Left colon (tissue), 2 donors: ENCODE measurements at places on chromosomes 3 and 15. TPM values are rescaled to one million over a fixed set of nuclear protein-coding genes. Genes with fewer than 3 reads are reported as not detected.
A peak's percentile ranks its signal among the peaks of the same experiment; 100 is the strongest.

DNA sequence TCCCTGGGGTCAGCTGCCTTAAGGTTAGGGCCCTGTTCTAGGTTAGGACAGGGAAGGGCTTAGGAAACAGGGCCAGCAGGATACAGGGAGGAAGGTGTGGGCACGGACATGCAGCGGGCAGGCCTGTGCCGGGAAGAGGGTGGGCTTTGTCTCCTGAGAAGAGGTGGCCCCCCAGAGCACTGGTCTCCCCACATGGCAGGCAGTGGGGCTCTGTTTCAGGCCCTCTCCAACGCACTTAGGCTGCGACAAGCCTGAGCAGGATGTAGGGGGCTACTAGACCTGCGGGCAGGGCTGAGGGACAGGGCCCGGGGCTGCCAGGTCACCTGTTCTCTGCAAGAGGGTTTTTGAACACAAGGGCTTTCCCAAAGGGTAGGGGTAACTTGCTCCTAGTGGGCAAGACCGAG lies 33.5 kb downstream of the KLF13 start:
- no peak for DNase-seq

DNA sequence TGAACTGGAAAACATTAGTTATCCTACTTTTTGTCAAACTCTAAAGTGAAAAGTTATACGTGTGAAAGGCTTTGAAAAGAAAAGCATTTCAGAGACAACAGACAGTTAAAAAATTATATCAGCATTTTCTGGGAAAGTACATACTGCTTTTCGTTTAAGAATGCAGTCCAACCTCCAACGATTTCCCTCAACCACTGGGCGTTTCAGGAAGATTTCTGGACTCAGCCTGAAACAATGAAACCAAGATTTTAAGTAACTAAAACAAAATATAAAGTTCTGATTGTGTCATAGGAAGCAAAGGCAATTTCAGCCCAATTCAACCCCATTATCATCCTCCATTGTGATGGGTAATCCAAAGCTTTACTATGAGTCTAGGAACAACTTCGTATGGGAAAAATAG lies 110.7 kb downstream of the PLD1 start:
- DNase-seq, result no peak

- no peak for DNase-seq
These were observed 37.7 kb upstream of the CFAP161 start for GRCh38 chr15:81096398-81096797.

DNA sequence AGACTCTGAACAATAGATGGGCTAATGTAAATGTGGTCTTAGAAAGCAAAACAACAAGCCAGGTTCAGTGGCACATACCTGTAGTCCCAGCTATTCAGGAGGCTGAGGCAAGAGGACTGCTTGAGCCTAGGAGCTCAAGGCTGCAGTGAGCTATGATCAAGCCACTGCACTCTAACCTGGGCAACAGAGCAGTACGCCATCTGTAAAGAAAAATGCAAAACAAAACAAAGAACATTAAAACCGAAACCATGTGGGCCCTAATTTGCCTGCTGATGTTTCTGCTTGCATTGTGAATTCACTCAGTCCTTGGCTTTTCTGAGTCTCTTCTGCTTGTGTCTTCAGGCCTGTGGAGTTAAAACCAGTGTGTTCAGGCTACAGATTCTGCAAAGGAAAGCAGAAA lies 56.7 kb downstream of the CCNL1 start:
- no peak for DNase-seq

DNA sequence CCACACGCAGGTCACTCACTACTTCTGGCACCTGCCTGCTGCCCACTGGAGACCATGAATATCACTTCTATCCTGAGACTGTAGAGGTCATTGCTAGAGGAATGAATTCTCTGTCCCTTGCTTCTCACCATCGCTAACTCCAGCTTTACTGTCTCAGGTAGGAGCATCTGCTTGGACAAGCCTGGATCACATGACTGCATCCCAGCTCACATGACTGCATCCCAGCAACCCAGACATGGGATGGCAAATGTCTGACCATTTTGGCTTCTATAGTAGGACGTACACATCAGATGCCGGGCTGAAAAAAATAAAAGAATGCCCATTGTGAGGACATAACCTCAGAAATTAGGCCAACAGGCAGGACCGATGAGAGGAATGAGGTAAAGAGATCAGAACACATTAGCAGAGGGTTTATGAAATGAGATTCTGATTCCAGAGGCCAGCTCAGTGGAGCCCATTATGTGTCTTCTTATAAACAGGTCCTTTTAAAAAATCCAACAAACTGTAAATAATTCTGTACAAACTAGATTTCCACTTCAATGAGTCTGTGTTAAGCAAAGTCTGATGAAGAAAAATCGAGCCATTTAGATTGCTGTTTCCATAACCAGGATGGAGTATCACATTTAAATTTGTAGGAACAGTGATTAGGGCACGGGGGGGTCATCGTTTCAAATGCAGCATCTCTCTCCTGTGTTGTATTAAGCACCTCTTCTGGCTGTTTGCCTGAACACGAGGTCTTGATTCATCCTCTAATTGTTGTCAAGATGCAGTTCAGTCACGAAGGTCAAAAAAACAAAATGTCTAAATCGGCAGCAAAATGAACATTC lies 126.7 kb downstream of the MTHFS start:
- DNase-seq, result no peak

- DNase-seq, result no peak
These were observed 894.7 kb downstream of the OTOL1 start for GRCh38 chr3:162391301-162391700.

The EFCC1 gene
- total RNA-seq, result 1.7 TPM

DNA sequence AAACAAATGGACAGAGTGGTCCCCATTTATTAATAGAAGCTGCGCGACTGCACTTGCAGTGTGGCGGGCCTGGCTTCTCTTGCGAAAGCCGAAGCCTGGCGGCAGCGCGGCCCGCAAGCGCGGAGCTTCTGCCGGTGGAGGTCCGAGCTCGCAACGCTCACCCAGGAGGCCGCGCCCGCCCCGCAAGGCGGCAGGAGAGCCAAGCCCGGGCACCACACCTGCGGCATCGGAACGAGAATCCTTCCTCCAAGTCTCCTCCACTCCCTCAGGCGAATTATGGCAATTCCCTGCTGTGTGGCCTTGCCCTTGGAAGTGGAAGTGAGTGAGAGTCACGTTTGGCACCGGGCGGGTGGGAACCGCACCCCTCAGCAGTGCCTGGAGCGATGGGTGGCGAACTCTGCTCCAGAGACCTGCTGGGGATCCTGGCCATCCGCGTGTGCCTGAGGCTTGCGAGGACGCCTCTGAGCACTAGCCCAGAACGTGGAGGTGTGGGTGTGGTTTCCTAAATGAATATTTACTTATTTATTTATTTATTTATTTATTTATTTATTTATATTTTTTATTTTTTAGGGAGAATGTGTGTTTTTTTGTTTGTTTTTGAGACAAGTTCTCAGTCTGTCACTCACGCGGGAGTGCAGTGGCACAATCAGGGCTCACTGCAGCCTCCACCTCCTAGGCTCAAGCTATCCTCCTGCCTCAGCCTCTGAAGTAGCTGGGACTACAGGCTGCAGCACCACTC lies 133.7 kb upstream of the UBE2E1 start:
- DNase-seq, result peak; percentile 43

DNA sequence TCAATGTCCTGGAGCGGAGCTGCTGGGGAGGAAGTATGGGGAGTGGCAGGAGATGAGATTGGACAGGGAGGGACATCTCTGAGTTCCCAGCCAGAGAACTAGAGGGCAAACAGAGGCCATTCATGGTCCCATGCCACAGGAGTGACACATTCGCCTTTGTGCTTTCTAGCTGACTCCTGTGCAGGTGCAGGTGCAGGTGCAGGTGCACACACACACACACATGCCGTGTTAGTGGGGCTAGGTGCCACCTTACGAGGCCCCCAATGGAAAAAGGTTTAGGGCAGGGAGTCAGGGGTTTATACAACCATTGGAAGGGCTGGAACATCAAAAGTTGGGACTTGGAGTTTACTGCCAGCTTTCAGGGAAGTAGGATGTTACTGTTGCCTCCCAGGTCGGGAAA lies 52.0 kb downstream of the TPRA1 start:
- DNase-seq, result no peak

The CHRM5 gene
- total RNA-seq, result not detected

The THRB gene
- 33.7 TPM for total RNA-seq

The AMIGO3 gene
- total RNA-seq, result not detected

The CCRL2 gene
- 19.4 TPM for total RNA-seq

The LRRIQ4 gene
- total RNA-seq, result 0.22 TPM

GRCh38 chr15:51828621-51829375 lies 655 bp upstream of the TMOD3 start:
- no peak for DNase-seq

The TMEM158 gene
- 10.0 TPM for total RNA-seq

The LRTM1 gene
- not detected for total RNA-seq

- DNase-seq, result no peak
These were observed 8.6 kb downstream of the ZIC1 start for GRCh38 chr3:147417551-147418295.

- no peak for DNase-seq
These were observed 139.5 kb upstream of the SLC2A2 start for GRCh38 chr3:171165983-171166382.

GRCh38 chr3:16496008-16496407 lies 17.5 kb downstream of the RFTN1 start:
- no peak for DNase-seq

DNA sequence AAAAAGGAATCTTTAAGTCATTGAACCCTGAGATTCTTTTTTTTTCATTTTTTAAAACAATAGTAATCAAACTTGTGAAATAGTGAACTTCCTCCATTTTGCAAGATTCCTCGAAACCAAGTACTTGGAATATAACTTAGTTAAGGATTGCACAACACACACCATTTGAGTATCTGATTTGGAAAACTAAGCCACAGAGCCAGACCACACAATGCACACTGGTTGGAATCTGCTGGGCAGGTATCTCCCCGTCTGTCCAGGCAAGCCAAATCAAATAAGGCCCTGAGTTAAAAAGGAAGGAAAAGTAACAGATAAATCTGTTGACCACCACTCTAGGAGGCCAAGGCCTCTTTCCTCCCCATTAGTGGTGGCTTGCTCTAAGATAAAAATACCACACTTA lies 177.5 kb upstream of the ICE2 start:
- no peak for DNase-seq

The TIGIT gene
- total RNA-seq, result 0.73 TPM

DNA sequence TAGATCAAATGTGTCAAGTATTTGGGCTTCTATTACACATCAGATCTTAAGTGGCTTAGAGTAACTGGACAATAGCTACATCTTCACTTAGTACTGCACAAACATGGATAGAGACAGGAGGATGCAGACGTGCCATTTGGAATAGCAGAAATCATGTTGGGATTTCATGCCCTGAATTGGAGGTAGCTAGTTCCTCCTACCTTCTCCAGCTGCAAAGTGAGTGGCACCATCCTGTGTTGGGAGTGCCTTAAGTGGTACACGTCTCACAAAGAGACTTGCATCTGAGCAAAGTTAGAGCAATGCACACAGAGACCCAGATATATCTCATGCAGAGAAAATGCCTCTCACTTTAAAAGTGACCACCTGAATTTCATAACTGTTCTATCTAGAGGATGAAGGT lies 136.5 kb downstream of the SSR3 start:
- DNase-seq, result no peak

DNA sequence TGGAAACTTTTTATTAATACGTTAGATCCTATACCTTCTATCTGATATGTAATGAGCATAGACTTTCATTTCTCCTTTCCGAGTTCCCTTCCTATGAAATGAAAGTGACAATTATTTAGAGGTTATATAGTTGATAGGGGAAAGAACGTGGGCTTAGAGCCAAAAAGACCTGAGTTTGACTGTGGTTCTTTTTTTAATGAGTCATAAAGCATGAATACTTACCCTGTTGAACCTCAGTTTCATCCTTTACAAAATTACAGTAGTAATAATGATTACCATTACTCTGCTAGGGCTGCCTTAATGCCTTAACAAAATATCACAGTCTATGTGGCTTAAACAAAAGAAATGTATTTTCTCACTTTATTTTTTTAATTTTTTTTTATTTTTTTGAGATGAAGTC lies 75.9 kb downstream of the AGBL1 start:
- DNase-seq, result no peak

DNA sequence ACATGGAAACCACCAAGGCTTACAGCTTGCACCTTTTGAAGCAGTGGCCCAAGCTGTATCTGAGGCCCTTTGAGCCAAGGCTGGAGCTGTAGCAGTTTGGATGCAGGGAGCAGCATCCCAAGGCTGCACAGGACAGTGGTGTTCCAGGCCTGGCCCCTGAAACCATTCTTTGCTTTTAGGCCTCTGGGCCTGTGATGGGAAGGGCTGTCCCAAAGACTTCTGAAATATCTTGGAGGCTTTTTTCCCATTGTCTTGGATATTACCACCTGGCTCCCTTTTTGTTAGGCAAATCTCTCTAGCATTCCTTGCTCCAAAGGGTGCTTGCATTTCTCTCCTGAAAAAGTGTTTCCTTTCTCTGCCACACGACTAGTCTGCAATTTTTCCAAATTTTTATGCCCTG lies 302.8 kb upstream of the MDFIC2 start:
- DNase-seq, result no peak

- DNase-seq, result no peak
These were observed 8.2 kb downstream of the ALG3 start for GRCh38 chr3:184240384-184241140.

DNA sequence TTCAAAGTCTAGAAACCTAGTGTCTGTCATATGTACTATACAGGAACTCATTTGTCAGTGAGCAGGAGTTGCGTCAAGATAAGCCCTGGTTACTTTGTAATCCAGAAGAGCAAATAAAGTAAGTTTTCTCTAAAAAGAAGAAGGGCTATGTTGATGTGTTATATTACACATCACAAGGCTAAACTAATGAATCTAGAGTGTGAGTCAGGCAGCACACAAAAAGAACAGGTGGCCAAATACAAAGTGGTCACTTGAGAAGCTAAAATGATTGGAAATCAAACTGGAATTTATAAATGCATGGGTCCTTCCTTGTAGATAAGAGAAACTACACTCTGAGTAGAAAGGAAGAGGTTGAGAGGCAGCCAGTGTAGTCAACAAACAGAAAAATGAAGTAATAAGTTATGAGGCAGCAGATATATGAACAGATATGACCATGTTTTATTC lies 771.6 kb downstream of the DIPK2A start:
- no peak for DNase-seq

GRCh38 chr15:98778263-98778959 lies 130.1 kb downstream of the IGF1R start:
- no peak for DNase-seq

The TMEM45A gene
- total RNA-seq, result 1.9 TPM

DNA sequence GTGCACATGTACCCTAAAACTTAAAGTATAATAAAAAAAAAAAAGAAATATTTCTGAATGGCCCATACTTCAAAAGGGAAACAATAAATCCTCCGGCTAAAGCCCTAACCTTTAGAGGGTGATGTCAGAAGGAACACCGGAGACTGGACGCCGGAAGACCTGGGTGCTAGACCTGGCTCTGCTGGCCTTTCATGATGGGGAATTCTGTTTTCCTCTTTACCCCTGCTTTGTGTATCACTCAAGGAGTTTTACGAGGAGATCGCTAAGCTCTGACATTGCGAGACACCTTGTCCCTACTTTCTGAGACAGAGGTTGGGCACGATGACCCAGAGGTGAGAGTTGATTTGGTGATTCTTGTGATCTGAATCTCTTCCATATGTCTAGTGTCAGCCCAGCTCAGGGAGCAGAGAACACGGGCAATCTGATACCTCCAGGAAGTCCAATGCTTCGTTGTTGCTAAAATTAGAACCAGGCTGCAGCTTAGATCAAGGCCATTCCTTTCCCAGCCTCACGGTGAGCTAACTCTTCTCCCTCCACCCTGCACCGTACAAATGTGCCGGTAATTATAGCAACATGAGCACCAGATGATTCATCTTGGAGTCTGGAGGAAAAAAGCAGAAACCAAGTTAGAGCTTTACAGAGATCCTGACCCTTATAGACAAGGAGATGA lies 42.0 kb upstream of the CFAP161 start:
- DNase-seq, result no peak
